ENCODE measurements at places on chromosomes 2 and 18.
A peak's percentile ranks its signal among the peaks of the same experiment; 100 is the strongest.

DNA sequence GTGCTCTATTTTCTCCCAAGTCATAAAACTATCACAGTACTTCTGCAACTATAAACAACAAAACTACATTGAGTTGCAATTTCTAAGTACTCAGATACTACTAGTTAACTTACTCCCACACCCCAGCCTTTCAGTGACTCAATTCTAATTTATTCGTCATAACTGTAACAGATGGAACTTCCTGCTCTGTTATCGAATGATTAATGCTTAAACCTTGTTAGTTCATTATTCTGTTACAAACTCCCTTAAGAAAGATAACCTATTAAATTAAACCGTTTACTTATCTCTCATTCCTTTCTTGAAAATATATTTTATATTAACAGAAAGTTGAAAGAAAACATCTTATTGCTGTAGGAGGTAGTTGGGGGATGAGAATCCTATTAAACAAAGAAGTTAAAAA, 17.0 kb downstream of the TNFAIP6 start:
- DNase-seq, result peak; percentile 95

DNA sequence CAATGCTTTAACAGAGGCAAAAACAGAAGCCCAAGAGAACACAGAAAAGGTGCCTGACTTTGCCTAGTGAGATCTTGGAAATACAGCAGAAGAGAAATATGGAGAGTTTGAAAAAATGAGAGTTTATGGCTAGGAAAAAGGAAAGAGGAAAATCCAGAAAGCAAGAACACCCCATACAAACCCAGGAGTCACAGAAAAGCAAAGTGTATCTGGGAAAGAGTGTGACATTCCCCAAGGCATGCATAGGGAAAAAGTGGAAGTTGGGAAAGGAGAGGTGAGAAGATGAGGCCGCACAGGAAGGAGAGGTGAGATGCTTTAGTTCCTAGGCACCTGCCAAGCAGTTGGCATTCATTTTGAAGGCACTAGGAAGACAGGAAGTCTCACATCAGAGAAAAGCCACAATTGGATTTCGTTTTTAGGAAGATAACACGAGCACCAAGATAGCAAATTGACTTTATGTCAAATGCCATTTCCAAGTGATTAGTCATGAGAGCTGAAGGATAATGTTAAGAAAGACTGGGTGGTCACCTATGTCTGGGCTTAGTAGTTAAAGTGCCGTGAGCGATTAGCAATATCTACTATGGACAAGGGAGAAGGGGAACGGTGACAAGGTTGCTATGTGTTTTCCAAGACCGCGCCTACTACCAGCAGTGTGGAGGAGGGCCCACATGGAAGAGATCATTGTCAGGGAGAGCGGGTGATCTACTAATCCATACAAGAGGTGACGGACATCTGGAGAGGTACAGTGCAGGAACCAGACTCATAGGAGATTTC, 224.1 kb upstream of the PARD3B start:
- DNase-seq, result peak; percentile 20

DNA sequence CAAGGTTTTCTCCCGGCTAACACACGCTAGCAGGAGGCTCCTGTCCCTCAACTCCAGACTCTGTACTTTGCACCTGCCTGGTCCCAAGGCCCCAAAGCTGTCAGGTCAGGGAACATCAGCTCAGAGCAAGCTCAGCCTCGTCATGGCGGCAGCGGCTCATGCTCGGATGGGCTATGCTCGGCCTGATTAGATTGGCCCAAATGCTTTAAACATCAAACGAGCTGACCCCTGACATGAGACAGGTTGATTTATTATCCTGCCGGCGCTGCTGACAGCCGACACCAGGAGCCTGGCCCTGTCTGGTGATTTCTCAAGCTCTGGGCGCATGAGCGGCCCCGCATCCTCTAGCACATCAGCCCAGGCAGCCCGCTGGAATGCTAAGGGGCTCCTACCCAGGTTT, 436.4 kb downstream of the EIPR1 start:
- no peak for DNase-seq

DNA sequence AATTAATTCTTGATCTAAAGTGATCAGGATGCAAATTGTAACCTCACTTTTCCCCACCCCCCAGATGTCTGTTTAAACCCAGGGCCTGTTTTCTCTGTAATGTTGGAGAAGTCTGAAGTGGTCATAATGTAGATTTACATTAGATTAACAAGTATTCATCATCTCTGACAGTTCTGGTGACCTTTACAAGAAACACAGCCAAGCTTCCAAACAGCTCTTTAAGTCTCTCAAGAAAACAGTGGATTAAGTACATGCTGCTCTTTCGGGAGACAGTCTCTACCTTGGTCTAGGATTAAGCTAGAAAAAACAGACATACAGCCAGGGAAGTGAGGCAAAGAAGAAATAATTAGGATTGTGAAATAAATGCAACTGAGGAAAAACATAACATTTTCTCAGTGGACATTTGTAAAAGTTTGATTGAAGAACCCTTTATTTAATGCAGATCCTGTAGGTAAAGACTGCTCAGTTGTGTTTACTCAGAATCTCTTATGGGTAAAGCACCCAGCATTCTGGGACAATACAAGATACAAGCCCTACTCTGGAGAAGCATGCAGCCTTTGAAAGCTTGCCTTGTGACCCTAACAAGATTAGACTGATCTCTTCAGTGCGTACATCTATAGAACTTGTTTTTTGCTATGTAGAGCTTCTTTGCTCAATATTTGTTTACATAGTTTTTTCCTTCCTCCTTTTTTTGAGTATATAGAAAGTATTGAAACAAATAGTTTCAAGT, 203.9 kb downstream of the PHLPP1 start:
- DNase-seq, result no peak

- peak; percentile 9 for DNase-seq
Measured at GRCh38 chr2:232890896-232891601, 21.0 kb downstream of the SNORC start.

DNA sequence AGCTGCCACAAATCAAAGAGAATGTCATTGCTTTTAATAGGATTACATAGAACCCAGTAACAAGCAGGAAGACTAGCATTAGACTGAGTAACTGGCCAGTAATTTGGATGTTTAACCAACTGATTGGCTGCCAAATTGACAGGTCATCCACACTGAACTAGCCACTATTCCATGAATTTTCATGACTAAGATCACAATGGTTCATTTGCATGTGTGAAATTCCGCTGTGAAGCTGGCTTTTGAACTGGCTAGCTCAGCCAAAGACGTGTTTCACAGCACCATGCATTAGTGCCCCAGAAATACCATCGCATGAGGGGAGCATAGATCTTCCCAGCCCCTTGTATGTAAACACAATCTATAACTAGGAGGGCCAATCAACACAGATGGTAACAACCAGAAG, 649.8 kb downstream of the ARHGAP15 start:
- DNase-seq, result no peak

- DNase-seq, result peak; percentile 24
Measured at GRCh38 chr18:3051718-3052410, 38.9 kb upstream of the LPIN2 start.

GRCh38 chr2:38720613-38721241, 30.4 kb downstream of the SRSF7 start:
- peak; percentile 94 for DNase-seq

- DNase-seq, result no peak
Measured at GRCh38 chr2:165778653-165779451, 15.2 kb downstream of the GALNT3 start.

- DNase-seq, result no peak
Measured at GRCh38 chr18:78798402-78799175, 181.0 kb upstream of the SALL3 start.

GRCh38 chr2:144248350-144249034, 271.4 kb downstream of the ZEB2 start:
- no peak for DNase-seq

Measured in A172 (cell line).